ENCODE measurements at places on chromosomes 7 and 10. TPM values are rescaled to one million over a fixed set of nuclear protein-coding genes. Genes with fewer than 3 reads are reported as not detected.

CLRN3 gene
- total RNA-seq: not detected

ARHGAP19 gene
- total RNA-seq: 2.6 TPM

KCND2 gene
- 4.9 TPM for total RNA-seq

HUS1 gene
- 18.6 TPM for total RNA-seq

PDCD11 gene
- 28.0 TPM for total RNA-seq

ELOVL3 gene
- 0.13 TPM for total RNA-seq

HGF gene
- total RNA-seq: 51.1 TPM

ZNF503 gene
- 19.7 TPM for total RNA-seq

GSTO2 gene
- total RNA-seq: 4.6 TPM
